ENCODE measurements at places on chromosomes 2 and 18.

DNA sequence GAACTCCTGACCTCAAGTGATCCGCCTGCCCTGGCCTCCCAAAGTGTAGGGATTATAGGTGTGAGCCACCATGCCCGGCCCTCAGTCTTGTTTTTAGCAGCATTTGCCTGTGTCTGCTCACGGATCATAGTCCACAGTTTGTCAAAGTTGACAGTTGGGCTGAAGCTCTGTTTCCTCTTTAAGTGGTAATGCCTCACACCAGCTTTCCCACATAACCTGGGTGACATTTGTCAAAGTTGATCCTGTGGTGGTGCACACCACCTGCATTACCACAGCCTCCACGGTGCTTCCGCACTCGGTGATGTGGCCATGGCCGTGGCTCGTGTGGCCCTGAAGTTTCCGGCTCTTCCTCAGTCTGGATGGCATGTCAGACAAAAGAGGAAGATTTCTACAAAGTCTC, 27.1 kb downstream of the RAB31 start:
- DNase-seq, result no peak

GRCh38 chr2:65485839-65486238, 53.4 kb upstream of the SPRED2 start:
- DNase-seq, result no peak

GRCh38 chr2:99987160-99987559, 155.2 kb downstream of the AFF3 start:
- no peak for DNase-seq

GRCh38 chr2:2570360-2570759, 239.3 kb upstream of the MYT1L start:
- no peak for DNase-seq

- no peak for DNase-seq
These were observed 134.7 kb upstream of the CCDC150 start for GRCh38 chr2:196504788-196505187.

DNA sequence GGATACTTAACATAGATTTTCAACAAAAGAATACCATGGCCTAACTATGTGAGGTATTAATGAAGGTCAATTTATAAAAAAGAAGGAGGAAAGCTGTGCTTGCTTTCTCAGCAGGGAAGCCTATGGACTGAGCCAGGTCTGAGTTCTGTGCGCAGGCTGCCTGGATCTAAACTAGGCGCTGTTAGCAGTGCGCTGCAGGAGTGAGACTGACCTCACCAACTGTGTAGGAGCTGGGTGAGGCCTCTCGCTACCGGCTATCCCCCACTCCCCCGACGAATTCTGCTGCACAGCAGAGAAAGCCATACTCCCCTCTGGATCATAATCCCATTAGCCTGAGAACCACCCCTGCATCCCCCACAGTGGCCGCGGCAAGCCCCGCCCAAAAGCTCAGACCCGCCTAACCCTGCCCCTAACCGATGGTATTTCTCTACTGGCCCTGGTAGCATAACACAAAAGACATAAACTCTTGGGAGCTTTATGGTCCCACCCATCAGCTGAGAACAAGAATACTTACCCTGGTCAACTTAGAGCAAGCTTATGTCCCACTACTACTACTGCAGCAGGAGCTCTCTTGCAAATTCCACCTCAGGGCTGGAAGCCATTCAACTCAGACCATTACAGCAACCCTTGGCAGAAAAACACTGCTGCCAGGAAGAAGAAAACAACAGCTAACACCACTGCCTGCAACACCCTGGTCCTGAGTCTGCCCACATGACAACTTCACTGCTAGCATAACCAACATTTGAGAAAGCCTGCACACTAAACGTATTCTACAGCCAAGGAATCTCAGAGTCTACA, 28.0 kb downstream of the SULT1C2 start:
- DNase-seq, result peak; percentile 3

DNA sequence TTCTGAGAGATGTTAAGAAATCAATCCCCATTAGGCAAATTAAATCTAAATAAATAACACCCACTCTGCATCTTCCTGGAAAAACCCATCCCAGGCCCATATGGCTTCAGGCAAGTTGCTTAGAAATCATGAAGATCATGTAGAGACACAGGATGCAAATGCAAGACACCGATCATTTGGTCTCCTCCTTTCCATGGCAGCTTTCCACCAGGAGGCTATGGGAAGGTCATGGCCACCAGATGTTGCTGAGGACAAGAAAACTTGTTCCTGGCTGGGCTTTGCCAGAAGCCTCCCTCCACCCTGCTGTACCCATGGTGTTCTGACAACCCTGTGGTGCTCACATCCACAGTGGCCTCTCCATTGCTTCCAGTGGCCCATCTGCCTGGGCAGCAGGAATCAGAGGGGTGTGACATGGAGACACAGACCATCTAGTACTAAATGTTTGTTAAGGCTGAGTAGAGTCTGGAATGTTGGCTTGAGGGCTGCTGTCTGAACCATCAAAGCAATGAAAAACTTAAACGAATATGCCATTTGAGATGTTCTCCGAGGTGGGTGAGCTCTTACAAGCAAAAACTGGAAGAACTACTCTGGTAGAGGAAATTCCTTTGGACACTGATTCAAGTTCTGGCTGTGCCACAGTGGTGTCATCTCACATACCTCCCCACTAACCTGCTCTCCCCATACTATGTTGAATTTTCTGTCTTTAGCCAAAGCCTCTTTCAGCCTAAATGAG, 293.2 kb downstream of the TNS1 start:
- no peak for DNase-seq

DNA sequence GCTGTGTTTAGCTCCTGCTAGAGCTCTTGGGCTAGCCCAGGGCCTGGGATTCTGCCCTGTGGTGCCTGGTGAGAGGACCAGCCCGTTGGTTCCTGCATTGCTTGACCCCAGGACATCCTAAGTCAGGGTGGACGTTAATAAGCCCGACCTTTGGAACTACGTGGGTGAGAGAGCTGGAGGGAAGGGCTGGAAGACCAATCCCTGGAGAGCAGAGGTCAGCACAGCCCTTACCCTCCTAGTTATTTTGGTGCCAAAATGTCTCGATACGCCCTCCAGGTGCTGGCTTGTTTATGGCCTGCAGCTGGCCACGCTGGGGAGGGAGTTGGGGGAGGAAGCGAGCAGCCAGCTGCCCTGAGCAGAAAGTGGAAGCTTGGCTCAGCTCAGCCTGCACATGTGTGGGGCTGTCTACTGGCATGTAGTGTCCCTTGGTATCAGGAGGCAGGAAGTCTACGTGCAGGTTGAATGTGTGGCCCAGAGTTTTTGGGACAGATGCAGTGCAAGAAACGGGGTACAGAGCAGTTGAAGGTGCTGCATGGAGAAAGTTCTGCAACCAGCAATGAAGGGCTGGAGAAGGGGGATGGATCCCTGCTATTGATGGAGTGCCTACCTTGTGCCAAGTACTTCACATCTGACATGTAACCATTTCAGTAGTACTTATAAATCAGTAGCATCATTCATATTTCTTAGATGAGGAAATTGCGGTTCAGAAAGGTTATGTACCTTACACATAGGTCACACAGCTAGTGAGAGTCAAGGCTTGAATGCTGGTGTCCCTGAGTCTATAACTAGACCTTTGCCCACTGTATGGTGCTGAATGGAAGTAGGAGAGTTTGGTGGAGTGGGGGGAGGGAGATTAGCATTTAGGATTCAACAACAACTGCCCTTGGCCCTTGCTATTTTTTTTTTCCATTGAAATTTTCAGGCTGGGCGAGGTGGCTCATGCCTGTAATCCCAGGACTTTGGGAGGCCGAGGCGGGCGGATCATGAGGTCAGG, 5.0 kb upstream of the DGKD start:
- no peak for DNase-seq

GRCh38 chr2:196275646-196276352, 104.4 kb upstream of the STK17B start:
- no peak for DNase-seq

GRCh38 chr2:130337735-130338325, 4.9 kb upstream of the IMP4 start:
- no peak for DNase-seq

- DNase-seq, result no peak
These were observed 160.3 kb upstream of the VRK2 start for GRCh38 chr2:57886161-57886786.

GRCh38 chr2:223389624-223390023, 212.5 kb downstream of the SCG2 start:
- no peak for DNase-seq

- no peak for DNase-seq
These were observed 59.4 kb upstream of the NEDD4L start for GRCh38 chr18:57984490-57985115.

DNA sequence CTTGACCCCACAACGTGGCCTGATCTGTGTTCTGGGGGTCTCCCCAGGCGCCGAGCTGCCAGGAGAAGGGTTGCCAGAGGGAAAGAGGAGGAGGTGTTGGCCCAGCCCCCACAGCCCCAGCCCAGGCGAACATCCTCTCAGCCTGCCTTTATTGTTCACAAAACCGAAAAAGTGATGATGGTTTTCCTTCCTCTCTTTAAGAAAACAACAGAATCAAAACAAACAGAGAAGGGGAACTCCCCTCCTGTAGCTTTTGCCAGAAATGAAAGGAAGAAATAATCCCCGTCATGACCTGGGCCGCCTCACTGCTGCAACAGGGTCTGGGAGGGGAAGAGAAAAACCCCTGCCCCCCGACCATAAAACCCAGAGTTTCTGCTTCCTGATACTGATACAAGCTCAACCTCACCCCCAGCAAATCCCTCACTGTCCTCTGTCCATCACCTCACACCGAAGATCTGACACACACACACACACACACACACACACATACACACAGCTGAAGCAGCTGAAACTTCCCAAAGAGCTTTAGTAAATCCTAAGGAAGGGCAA, 52.0 kb downstream of the ZFP36L2 start:
- no peak for DNase-seq

DNA sequence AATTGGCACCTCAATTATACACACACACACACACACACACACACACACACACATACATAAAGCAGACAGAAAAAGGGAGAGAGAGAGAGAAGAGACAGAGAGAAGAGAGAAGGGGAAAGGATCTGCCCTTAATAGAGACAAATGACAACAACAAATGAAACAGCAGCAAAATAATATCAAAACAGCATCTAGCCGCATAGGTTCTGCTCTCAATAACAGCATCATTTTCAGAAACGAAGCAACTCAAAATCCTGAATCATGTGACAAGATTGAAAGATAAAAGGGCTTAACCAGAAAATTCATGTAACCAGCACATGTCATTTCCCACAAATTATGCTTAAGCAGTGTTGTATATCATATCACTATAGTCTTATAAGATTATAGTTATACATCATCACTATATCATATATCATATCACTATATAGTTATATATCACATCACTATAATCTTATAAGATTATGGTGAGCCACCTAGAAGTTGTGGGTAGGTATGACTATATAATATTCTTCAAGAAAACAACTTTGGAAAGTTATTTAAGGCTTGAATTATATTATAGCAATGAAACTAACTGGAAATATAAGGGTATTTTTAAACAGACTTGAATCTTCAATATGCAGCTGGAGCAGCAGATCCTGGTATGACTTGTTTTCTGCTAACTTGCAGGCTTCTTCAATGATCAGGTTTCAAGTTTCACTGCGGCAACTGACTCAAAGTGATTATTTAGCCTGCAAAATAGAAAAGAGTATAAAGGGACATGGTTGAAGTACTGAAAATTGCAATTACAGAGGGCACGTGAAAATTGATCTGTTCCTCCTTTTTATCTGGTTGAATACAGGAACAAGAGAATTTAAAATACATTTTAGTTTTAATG, 16.1 kb upstream of the VPS54 start:
- no peak for DNase-seq

GRCh38 chr2:144708626-144709025, 188.7 kb upstream of the ZEB2 start:
- no peak for DNase-seq

DNA sequence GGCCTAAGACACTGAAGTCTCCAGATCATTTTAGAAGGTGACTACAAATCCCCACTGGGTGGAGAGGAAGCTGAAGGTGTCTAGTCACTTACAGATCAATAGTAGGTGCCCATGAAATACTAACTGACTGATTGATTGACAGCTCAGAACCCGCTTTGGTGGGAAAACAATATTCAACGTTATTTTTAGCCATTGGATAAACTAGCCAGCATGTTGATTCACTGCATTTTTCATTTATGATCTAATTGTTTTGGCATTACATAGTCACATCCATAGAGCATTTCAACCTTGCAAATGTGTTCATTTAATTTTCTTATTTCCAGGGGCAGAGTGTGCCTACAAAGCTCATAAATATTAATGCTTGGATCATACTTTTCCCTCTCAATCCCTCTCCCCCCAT, 162.3 kb downstream of the MREG start:
- DNase-seq, result no peak

DNA sequence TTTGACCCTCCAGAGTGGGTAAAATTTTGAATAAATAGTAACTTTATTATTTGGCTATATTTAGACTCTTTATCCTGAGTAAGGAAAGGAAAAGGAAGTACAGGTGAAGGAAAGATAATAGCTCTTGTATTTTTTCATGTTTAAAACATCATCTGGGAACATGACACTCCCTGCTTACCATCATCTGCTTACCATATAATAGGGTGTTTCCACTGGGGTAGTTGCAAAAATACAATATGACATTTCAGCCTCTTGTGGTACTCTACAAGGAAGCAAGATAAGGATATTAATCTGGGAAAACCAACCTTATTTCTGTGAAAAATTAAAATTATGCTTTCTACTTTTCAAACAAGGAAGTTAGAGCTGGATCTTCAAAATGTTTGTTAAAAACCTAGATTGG, 9.9 kb downstream of the RELCH start:
- DNase-seq, result no peak

GRCh38 chr18:25282896-25283703, 68.9 kb downstream of the ZNF521 start:
- no peak for DNase-seq

GRCh38 chr2:189164746-189165145, 14.8 kb downstream of the COL5A2 start:
- DNase-seq, result no peak

DNA sequence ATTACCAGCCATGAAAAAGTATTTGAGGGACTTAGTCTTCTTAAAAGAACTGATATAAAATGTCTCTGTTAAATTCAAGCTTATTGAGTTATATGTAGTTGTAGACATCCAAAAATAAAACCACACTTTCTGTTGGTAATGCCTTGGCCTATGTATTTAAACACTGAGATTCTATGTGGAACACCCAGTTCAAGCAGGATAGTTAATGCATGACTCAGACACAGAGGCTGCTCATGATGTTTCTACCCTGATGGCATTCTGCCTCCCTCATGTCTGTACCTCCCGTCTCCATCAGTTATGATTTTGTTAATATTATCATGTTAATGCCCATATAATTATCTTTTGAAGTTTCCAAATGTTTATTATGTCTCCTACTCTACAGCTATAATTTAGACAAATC, 164.5 kb downstream of the XIRP2 start:
- DNase-seq, result no peak

DNA sequence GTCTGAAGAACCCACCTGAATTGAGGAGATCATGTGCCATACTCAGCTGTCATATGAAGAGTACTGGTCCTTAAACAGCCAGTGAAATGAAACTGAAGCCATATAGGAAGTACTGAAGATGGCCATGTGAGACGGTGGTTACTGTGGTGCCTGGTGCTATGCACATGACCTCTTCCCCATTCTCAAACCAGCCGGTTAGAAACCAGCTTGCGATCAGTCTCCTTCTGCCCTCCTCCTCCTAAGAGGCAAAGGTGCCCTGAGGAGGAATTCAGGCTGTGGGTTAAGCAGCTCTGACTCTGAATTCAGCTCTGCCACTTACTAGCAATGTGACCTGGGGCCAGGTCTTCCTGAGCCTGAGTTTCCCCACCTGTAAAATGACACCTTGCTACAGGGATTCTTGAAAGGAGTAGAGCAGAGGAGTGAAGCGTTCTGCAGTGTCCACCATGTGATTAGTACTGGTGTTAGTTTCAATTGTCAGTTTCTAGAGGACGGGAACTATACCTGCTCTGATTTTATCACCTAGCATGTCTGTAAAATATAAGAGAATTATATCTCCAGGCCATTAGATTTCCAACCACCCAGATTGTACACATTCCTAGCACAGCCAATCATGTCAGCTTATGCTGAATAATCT, 5.1 kb downstream of the FECH start:
- DNase-seq, result no peak
